ENCODE measurements at places on chromosomes 6 and 20.
A peak's percentile ranks its signal among the peaks of the same experiment; 100 is the strongest.

- DNase-seq = no peak
- H3K27ac ChIP-seq = no peak overlapping the region
- H3K4me3 ChIP-seq = no peak overlapping the region
- H3K27me3 ChIP-seq = no peaks in the 10 kb centered on the region
- peaks cover 5% of the 10 kb centered on the region for H3K36me3 ChIP-seq
Measured at GRCh38 chr20:57448764-57449354, 57.7 kb downstream of the RBM38 start.

GRCh38 chr6:113031591-113032238, 684.6 kb downstream of the RFPL4B start:
- no peak overlapping the region for H3K27ac ChIP-seq
- no peak for DNase-seq
- H3K4me1 ChIP-seq = no peaks in the 10 kb centered on the region
- no peaks in the 10 kb centered on the region for H3K36me3 ChIP-seq
- no peak overlapping the region for H3K4me3 ChIP-seq
- H3K27me3 ChIP-seq = no peaks in the 10 kb centered on the region

GRCh38 chr20:35604449-35604747, 11.2 kb upstream of the SPAG4 start:
- peak; percentile 44 for DNase-seq
- H3K4me3 ChIP-seq = no peak overlapping the region
- H3K27me3 ChIP-seq = peaks cover 23% of the 10 kb centered on the region

DNA sequence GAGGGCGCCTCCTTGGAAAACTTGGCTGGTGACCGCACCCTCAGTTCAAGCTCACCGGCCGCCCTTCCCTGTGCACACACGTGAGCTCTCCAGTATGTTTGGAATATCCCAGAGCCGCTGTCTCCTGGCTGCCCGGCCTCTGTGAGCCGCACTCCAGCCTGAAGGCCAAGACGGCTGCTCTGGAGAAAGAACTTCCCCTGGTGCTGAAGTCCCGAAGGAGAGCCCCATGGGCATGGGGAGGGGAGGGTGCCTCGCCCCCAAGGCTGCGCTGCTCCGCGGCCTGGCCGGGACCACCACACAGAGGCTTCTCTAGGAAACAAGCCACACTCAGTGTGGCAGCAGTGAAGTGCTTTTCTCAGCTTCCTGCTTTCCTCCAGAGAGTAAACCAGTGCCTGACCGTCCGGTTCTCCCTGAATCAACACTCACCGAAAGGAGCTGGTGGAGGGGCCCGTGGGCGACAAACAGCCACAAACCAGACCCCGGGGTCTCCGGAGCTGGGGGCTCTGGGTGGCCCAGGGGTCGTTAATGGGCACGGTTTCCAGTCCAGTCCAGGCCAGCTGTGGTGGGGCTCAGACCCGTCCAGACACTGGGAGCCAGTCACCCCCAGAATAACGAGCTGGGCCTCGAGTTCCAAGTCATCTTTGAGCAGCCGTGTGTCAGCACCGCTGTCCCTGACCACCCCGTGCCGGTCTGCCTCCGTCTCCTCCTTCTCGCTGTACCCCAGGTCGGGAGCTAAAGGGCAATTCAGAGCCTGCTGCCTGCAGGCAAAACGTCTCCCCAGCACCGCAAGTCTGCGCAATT, 87.4 kb upstream of the BHLHE23 start:
- no peak overlapping the region for H3K27ac ChIP-seq
- H3K4me3 ChIP-seq = no peak overlapping the region
- peaks cover 7% of the 10 kb centered on the region for H3K27me3 ChIP-seq
- peaks cover 3% of the 10 kb centered on the region for H3K4me1 ChIP-seq
- DNase-seq = no peak
